IPS DF 6.9 (cell line): ENCODE measurements at places on chromosomes 7 and 10.

GRCh38 chr7:6023974-6024435 is 7.2 kb upstream of the ANKRD61 start:
- no peak for DNase-seq

- no peak for DNase-seq
These were observed 258.1 kb downstream of the KLF6 start for GRCh38 chr10:3526727-3527501.

DNA sequence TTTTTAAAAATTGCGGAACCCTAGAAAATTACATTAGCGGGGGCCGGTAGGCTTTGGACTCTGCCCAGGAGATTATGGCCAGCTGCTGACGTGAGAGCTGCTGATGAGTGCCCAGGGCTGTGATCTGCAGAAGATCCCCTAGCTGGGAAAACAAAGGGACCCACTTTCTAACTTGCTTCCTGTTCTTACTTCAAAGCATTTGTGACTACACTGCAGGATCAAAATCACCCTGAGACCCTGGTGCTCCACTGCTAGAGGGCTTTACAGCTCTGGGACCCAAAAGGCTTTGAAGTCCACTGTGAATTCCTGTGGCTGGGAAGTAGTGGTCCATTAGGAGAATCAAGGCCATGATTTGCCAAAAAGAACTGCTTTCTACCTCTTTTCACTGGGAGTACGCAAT is 499.4 kb upstream of the AKR1E2 start:
- DNase-seq, result no peak

GRCh38 chr7:50335795-50336754 is 31.6 kb downstream of the IKZF1 start:
- no peak for DNase-seq

- no peak for DNase-seq
These were observed 172.4 kb upstream of the ZNF32 start for GRCh38 chr10:43821103-43821502.

DNA sequence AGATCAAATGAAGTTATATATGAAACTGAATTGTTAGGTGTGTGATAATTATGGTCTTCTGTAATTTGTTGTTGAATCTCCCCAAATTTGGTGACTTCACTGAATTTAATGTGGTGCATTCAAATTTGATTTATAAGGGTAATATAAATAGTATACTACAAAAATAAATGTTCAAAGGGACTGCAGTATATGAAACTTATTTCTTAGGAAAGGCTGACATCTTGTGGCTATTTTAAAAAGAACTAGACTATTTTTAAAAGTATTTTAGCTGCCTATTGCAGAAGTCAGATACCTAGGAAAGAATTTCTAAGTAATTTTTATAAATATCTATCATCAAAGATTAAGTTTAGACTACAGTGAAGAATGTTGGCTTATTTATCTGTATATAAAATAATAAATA is 36.6 kb downstream of the ATRNL1 start:
- no peak for DNase-seq

DNA sequence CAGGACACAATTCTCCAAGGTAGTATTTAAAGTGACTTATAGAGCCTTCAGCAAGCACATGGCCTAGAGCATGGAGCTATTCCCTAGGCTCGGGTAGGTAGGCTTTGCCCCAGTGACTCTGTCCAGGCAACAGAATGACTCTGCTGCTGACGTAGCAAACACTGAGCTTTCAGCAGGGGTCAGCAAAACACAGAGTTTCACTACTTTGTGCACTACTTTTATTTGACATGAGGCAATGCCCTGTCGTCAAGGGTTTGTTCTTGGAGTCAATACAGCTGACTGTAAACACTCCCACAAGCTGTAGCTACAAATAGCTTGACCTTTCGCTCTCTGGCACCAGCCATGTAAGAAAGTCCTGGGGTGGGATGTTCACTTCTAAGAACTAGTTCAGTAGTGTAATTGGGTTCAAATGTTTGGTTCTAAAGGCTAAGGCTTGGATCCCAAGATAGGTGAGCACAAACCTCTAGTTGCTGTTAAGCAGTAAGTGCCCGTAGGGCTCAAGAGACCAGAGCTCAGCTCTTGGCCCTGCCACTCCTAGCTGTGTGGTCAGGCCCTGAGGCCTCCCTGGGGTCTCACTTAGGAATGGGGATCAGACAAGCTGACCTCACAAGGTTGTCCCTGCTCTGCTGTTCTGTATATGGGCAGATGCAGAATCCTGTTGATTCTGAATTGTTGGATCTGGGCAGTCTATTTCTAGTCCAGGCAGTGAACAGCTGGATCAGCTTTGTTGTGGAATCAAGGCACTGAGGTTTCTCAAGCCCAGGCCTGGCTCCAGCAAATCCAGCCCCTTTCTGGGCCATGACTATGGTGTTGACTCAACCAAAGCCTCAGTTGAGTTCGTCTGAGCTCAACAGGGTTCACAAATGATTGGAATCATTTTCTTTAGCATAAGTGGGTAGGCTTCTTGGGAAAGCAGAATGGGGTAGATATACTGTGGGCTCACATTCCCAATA is 10.7 kb downstream of the NODAL start:
- no peak for DNase-seq

DNA sequence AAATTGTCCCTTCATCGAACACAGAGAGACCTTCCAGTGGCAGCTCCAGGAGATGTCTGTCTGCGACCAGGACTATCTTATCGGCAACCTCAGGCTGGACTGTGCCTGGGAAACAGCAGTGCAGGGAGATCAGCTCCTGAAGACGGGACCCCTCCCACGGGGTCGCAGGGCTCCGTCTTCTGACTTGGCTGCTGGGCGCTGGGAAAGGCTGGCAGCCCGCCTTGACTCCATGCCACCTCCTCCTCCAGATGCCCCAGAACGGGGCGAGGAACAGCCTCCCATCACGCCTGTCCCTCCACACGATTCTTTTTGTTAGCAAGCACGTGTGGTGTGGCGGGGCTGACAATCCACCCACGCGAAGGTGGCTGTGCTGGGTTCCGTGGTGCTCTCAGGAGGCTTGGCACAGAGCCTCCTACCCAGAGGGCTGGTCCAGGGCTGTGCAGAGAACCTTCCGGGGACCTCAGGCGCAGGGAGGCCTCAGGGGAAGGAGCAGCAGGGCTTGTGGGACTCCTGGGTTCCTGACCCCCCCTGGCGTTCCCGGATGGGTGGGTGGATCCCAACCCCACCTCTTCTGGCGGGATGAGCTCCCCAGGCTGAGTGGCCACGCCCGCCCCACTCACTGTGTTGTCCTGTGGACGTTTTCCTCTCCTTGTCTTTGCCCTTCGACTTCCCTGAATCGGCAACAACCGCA is 47.6 kb upstream of the NKX6-2 start:
- no peak for DNase-seq

- no peak for DNase-seq
These were observed 1.1 kb downstream of the KIAA1217 start for GRCh38 chr10:24209946-24210491.

DNA sequence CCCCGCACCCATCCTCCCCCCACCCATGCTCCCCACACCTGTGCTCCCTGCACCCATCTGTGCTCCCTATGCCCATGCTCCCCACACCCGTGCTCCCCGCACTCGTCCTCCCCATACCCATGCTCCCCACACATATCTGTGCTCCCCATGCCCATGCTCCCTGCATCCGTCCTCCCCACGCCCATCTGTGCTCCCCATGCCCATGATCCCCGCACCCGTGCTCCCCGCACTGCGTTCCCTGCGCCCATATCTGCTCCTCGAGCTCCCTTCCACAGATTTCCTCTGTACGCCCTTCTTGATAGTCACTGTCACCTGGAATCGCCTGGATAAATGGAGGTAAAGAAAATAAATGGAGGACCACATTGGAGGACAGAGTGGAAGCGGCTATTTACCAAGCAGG is 9.9 kb downstream of the DIP2C start:
- no peak for DNase-seq

DNA sequence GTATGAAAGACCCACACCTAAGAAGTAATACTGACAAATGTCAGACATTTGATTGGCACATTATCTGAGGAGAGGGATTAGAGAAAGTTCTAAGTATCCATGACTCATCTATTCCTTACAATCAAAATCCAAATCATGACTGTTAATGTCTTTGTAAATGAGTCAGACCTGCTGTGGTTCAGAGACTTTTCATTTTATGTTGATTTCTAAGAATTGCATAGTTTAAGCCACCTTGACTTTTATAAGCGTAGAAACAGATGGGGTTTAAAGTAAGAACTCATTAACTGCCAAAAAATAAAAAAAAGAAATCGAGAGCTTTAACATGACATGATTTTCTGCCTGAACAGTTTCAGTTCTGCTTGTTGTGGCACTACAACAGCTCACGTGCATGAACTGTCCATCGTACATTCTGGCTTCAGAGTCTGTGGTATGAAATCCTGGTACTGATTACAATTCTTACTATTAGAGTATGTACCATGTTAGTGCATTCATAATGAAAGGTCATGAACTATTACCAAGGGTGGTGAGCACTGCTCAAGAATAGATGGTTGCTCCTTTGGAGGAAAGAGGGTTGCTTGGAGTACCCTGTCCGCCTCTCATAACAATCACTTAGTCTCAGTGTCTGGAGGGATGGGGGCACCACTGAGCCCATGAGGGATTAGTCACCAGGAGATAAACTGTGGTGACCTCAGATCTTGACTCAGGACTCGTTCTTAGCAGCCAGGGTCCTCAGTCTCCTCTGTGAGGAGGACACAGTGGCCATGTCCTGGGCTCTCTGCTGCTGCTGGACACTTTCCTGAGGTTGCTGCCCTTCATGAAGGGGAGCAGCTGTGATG is 42.2 kb downstream of the ACSM6 start:
- no peak for DNase-seq

GRCh38 chr7:117955046-117955445 is 81.8 kb upstream of the CTTNBP2 start:
- no peak for DNase-seq

DNA sequence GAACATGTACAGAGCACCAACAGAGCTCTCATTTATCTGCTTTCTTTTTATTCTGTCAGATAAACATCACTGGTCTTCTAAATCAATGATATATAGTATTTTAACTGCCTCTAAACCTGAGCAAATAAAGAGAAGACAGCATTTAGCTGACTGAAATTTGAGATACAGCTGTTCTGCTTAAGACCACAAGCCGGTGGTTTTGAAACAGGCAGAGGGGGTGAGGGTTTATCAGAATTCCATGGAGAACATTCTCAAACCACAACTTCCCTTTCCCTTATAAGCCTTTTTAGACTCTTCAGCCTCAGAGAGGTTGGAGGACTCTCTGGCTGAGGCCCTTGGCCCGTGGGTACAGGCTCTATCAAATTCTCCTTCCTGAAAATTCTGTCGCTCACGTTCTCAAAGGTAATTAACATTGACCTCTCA is 87.4 kb upstream of the RSU1 start:
- DNase-seq, result no peak

- DNase-seq, result no peak
These were observed 116.2 kb downstream of the SND1 start for GRCh38 chr7:127768241-127768640.

- no peak for DNase-seq
These were observed 132.0 kb downstream of the LCOR start for GRCh38 chr10:96964131-96964530.

GRCh38 chr7:132435016-132435990 is 141.0 kb downstream of the PLXNA4 start:
- DNase-seq, result no peak

DNA sequence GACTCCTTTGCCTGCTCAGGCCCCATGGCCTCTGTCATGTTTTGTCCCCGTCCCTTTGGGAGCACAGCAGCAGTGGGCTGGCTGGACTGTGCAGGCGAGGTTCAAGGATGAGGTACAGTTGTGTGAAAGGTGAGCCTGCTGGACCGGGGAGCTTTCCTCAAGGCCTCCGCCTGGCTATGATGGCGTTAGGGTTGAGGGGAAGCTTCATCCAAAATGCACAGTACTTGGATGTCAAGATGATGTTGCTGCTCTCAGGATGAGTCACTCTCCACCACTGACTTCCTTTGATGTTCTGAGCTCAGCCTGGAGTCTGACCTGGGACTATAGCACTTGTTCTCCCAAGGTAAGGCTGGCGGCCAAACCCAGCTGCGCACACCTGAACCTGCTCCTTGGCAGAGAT is 152.7 kb upstream of the SHH start:
- no peak for DNase-seq

DNA sequence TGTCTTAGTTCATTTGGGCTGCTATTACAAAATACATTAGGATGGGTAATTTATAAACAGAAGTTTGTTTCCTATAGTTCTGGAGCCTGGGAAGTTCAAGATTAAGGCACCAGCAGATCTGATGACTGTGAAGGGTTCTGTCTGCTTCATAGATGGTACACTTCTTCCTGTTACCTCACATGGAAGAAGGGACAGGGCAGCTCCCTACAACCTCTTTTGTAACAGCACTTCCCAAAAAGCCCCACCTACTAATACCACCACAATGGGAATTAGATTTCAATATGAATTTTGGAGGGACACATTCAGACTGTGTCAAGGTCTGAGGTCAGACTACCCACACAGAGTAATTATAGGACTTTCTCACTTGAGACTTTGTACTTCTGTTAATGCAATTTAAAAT is 260.3 kb downstream of the ARHGAP12 start:
- no peak for DNase-seq

- DNase-seq, result no peak
These were observed 1.5 kb downstream of the INA start for GRCh38 chr10:103278537-103278823.

DNA sequence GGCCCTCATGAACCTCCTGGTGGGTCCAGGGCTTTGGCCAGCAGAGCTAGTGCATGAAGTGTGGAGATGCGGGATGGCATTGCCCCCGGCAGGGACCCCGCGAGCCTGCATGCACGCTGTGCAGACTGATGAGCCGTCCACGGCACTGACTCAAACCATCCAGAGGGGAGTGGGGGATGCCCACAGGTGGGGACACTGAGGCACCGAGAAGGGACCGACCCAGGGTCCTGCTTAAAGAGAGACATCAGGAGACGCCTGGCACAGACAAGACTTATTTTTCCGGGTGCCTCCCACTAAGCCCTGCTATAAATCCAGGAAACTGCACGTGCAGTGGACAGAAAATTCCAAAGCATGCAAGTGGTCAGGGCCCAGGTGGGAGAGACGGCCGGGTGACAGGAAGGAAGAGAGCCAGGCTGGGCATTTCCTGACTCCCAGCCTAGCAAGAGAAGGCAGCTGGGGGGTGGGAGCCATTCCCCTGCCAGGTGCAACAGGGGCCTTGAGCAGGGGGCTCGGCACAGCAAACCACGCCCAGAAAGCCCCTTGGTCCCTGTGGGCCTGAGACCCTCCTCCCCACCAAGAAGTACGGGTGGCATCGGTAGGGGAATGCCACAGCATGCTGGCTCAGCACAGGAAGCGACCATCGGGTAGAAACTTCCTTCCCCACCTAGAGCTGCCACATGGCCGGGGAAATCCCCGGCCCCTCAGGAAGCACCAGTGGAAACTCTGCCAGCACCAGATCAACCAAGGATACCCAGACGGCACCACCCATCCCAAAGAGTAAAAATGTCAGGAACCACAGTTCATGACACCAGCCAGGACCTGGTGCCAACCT is 91.5 kb downstream of the FOXL3 start:
- DNase-seq, result no peak

- no peak for DNase-seq
These were observed 97.5 kb upstream of the OIT3 start for GRCh38 chr10:72796042-72796441.

DNA sequence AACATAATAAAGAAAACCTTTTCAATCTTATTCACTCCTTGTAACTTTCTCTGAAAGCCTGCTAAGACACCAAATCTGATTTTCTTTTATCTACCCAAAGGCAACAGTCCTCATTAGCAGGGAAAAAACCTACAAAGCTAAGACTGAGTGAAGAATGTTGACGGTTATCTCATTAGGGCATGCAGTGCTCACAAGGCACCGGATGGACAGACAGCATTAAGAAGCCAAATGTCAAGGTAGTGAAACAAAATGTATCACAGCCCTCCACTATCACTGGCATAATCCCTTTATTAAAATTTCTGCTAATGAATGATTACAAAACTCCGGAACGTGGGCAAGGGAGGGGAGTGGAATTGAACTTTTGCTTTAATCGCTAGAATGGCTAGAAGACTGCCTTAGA is 442.8 kb downstream of the NEBL start:
- no peak for DNase-seq
